Activated CD4-positive, alpha-beta T cell treated with anti-CD3 and anti-CD28 coated beads for 48 hours (primary cell): ENCODE measurements at places on chromosomes 11 and 22.

GRCh38 chr22:30574997-30575671 lies 669 bp upstream of the GAL3ST1 start:
- DNase-seq, result no peak

- DNase-seq, result peak; percentile 76
Measured at GRCh38 chr11:68584097-68584496, 100.2 kb upstream of the GAL start.

DNA sequence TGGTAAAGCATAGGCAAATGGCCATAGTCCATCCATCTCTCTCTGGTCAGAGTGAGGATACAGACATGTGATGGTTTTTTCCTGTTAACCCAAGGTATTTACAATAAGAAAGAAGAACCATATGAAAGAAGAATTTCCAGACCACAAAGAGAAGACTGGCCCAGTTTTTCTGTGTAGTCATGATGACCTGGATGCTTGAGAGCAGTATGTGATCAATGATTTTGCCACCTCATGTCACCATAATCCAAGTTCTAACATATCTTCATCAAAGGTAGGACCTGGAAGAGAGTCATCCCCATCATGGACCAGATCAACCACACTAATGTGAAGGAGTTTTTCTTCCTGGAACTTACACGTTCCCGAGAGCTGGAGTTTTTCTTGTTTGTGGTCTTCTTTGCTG lies at the start of gene OR4D6:
OR4D6 (plus strand) TSS at position 301 of the 400 bp plus-strand sequence; CDS start at position 301, 0 bp downstream.
- no peak for DNase-seq

GRCh38 chr22:39434243-39434653 lies 22.6 kb upstream of the MGAT3 start:
- DNase-seq, result no peak

DNA sequence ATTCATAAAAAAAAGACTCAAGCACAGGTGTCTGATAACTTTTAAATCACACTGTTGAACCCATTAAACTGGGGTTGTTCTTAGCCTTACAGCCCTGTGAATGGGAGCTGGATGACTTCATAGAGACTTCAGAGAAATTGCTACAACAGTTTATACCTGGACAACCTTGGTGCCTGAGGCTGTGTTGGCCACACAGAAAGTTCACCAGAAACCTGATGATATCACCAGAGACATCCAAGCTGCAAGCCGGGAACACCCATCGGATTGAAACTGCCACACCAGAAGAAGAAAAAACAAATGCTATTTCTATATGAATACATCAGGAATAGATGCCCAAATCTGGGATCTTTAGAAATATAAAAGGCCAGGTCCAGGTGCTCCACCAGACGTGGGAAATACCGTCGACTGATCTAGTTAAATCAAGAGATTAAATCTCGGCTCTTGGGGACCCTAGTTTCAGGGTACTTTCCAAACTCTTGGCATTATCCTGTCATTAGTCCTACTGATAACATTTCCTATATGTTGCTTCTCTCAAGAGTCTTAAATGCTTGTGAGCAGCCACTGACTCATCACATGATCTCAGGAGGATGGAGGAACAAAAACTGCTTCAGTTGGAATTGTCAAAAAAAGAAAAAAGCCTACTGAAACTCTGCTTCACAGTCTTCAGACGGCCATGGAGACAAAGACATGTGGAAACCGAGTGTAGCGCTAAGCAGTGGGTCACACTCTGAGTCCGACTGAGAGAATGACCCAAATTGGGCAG lies 28.6 kb upstream of the APOL5 start:
- no peak for DNase-seq

DNA sequence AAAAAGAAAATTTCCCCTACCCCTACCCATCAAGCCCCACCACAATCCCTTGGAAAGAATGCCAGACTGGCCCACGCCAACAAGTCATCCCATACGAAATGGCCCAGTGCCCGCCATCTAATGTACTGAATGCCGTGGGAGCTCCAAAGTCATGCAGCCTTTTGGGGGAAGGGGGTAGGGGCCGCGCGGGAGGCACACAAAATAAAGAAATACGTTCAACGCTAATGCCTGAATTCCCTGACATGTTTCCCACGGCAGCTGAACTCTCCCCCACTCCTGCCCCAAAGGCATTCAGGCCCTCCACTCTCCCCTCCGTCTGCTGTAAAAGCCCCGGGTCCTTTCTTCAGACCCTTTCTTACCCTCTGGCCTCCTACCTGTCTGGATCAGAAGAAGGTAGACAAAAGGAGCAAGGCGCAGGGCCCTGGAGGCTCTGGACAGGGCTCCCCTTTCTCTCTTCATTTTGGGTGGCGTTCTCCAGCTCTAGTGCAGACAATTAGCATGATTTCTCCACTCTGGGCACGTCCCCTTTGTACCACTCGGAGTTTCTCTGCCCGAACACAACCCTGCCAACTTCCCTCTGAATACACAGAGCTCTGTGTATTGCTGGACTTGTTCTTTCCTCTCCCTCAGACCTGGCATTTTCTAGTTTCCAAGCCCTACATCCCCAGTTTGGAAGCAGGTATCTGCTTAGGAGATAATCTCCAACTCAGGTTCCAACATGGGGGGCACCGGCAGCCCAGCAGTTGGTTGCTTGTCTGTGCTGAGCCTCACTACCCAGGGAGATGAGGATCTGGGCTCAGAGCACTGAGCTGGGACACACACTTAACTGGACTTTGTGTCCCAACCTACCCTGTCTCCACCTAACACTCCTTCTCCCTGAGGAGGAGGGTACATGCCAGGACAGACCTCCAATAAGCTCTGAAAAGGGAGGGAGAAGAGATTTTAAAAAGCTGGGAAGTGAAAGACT lies at the start of gene HEPACAM:
HEPACAM (minus strand) TSS at position 500 of the 967 bp plus-strand sequence; CDS start at position 459, 41 bp downstream.
- DNase-seq, result no peak

DNA sequence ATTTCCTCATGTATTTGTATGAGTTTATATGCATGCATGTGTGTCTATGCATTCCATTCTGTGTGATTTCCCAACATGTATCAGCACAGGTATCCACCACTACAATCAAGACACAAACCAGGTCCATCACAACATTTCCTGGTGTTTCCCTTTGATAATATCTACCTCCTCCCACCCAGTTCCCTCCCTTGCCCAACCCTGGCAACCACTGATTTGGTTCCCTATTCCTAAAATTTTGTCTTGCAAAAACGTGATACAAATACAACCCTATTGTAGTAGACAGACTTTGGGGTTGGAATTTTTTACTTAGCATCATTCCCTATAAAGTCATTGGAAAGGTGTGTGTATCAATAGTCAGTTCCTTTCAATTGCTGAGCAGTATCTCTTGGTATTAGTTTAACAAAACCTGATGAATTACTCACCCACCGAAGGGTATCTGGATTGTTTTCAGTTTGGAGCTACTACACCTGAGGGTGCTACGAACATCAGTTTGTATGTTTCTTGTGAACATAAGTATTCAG lies 51.8 kb upstream of the IGLL5 start:
- no peak for DNase-seq

DNA sequence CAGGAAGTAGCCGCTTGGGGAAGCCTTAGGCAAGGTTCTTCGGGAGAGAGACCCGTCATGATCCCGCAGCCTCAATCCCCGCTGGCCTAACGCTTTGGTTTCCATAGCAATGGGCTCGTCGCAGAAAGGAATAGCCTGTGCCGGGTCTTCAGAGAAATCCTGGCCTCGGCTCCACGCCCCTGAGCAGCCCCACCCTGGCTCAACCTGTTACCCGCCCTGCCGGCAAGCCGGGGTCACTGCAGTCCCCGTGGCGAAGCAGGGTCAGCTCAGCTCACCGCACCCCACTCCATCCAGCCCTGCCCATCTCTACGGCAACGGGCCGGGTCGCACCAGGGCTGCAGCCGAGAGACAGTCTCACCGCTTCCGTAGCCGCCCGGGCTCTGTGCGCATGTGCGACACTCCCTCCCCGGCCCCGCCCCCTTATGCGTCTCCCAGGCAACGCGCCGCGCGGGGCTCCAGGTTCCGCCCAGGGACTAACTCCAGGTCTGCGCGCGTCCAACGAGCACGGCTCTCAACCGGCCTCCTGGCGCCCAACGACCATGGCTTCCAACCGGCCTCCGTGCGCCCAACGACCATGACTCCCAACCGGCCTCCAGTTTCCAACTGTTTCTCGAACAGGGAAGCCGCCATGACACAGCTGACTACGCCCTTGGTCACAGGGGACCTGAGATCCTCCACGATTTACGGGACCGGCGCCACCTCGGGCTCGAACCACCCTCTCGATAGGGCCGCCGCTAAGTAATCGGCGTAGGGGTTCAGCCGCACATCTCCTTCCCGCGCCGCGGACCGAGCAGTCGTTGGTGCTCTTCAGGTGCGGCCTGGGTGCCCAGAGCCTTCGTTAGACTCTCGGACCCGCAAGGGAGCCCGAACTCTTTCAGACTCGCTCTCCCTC lies at the start of gene DUSP18:
DUSP18 (minus strand) TSS at position 382 of the 892 bp plus-strand sequence. CDS start 3,872 bp downstream, outside the sequence.
- DNase-seq, result peak; percentile 96

GRCh38 chr11:131392528-131393255 lies 22.3 kb downstream of the NTM start:
- no peak for DNase-seq

- DNase-seq, result no peak
Measured at GRCh38 chr11:10878408-10879214, 20.8 kb upstream of the ZBED5 start.

GRCh38 chr11:45094958-45095690 lies 51.3 kb upstream of the PRDM11 start:
- no peak for DNase-seq

DNA sequence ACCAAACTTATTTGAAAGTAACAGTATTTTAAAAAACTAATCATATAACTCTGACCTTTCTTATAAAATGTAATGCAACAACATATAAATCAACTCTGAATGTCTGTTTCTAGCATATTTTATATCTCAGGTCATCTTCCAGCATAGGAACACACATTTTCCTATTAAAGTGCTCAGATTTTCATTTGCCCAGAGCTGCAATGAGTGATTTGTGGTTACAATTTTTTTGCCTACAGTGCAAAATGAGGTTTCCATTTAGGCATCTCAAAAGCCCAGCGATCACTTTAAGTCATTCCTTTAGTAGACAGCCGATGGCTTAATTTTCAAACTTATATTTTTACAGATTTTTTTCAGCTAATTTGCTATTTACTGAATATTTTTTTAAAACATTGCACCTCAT lies 1.0 kb downstream of the LYVE1 start:
- DNase-seq, result no peak

- no peak for DNase-seq
Measured at GRCh38 chr11:46117842-46118241, 3.4 kb downstream of the PHF21A start.

GRCh38 chr22:20429254-20430100 lies 8.1 kb downstream of the SCARF2 start:
- peak; percentile 79 for DNase-seq

GRCh38 chr11:58934945-58935513 lies 4.3 kb upstream of the GLYATL1 start:
- DNase-seq, result no peak

DNA sequence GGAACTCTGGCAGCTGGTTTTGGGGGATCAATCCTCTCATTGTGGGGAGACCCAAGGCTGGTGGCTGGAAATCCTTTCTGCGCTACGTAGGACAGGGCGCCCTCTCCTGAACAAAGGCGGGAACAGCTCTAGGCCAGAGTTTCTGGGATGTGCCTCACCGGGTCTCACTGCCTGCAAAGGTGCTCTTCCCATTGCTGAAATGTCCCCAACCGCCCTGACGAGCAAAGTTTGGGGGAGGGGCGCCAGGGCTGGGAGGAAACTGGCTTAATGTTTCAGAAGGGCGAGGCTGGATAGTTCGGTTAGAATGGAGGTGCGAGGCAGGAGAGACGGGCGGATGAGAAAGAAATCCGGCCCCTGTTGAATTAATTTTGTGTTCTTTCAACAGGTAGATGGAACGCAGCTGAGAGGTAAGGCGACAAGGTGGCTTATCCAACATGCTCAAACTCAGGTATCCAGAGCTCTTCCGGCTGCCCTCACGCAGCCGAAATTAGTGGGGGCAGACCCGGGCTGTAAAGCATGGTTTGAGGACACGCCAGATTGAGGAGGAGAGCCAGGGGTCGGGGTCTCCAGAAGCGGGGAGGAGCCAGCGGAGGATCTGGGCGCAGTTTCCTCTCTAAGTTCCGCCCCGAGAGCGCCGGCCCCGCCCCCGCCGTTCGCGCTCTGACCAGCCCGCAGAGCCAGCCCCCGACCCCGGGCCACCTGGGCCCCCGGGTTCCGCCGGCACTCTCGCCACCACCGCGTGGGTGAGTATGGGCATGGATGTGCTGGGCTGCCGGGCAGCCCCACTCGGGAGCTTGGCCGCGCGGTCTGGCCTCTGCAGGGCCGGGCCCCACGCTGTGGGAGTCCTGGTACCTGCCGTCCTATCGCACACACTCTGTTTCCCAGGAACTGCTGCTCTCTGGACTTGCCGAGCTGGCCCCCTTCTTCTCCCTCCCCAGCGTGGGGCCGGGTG lies at the start of gene PGAP2:
PGAP2 (plus strand) TSS at position 652 of the 952 bp plus-strand sequence. CDS start 2,700 bp downstream, outside the sequence.
- DNase-seq, result peak; percentile 68

DNA sequence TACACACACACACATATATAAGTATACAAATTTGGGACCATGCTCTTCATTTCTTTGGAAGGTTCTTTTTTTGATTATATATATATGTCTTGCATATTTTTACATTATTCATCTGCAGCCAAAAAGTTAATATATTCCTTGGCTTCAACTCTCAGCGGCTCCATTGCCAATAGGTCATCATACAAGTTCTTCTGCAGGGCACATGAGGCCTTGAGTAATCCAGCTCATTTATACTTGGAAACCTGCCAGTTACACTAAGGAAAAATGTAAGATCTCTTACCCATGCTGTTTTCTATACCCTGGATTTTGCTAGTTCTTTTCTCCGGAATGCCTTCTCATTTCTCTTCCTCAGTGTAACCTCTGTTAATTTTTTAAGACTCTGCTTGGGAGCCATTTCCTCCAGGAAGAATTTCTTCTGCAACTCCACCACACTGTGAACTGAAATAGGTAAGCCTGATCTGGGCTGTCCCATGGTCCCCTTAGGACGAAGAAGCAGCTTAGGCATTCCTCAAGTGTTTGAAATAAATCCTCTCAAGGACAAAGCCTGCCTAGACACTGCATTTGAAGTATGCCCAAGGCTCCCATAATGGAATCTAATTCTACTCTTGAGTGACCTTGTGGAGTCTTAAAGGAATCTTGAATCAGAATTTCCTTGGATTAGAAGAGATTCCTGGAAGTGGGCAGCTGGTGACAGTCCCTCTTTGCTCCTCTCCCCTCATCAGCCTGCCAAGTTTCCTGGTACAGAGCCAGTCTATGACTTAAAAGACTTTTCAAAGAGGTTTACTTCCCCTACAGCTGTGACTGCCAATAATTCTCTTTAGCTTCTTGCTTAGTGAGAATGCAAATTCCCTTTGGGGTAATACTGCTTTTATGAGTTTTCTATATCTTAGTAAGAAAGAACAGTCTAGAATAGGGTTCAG lies 182.8 kb downstream of the C11orf87 start:
- no peak for DNase-seq

- DNase-seq, result no peak
Measured at GRCh38 chr22:48594016-48594756, 1233.5 kb downstream of the BRD1 start.

DNA sequence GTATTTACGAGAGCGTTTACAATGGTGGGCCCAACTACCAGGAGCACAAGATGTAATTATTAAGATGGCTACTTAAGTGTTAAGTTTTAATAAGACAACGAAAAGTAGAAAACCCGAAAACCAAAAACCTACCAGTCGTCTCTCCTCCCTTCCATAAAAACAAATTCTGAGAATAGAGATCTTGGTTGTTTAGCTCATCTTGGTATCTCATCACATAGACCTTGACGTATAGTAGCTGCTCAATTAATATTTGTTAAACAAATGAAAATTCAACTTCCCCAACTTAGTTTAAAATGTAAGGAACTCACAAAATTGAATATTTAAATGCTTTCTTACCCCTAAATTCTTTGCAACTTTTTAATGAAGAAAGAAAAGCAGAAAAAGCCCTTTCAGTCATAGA lies 669 bp downstream of the KDM4D start:
- no peak for DNase-seq
